Chondrocyte (in vitro differentiated cells): ENCODE measurements at places on chromosomes 4 and X. TPM values are rescaled to one million over a fixed set of nuclear protein-coding genes. Genes with fewer than 3 reads are reported as not detected.
A peak's percentile ranks its signal among the peaks of the same experiment; 100 is the strongest.

GRCh38 chr4:8195841-8196458 is 3.1 kb upstream of the SH3TC1 start:
- H3K4me3 ChIP-seq: no peak overlapping the region
- H3K36me3 ChIP-seq: no peaks in the 10 kb centered on the region
- H3K27ac ChIP-seq: no peak overlapping the region
- DNase-seq: no peak
- peaks cover 32% of the 10 kb centered on the region for H3K4me1 ChIP-seq

- peaks cover 19% of the 10 kb centered on the region for H3K4me1 ChIP-seq
- H3K36me3 ChIP-seq: no peaks in the 10 kb centered on the region
- peak overlapping the region; percentile 79 for H3K4me3 ChIP-seq
- peak overlapping the region; percentile 93 for H3K27ac ChIP-seq
- H3K27me3 ChIP-seq: no peaks in the 10 kb centered on the region
These were observed 601 bp upstream of the TCEANC start for GRCh38 chrX:13652287-13652793.

TEX13D gene
- total RNA-seq: not detected in 3 replicates

GRCh38 chr4:137278431-137278830 is 253.9 kb downstream of the PCDH18 start:
- DNase-seq: no peak
- H3K4me1 ChIP-seq: peaks cover 25% of the 10 kb centered on the region
- no peaks in the 10 kb centered on the region for H3K36me3 ChIP-seq
- no peak overlapping the region for H3K27ac ChIP-seq

DNA sequence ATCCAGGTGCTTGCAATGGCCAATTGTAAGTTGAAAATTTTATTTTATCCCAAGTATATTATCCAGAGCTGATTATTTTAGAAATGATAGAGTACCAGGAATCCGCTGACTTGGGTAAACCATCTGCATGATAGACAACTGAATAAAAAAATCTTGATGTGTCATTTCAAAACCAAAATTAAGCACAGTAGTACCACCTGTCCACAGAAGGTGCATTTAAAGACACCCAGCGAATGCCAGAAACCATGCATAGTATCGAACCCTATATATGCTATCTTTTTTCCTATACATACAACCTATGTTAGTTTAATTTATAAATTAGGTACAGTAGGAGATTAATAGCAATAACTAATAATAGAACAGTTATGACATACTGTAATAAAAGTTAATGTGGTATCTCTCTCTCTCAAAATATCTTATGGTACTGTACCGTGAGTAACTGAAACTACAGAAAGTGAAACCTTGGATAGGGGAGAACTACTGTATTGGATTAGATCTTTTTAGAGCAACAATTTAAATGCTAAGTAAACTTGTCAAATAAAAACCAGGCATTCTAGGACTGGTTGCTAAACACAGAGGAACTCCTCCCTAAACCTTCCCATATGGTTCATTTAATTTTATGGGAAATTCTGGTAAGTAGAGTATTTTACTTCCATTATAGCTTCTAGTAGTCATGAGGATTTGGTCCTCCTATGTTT is 6.2 kb downstream of the NEIL3 start:
- H3K27me3 ChIP-seq: no peaks in the 10 kb centered on the region
- H3K4me1 ChIP-seq: peaks cover 7% of the 10 kb centered on the region
- no peak for DNase-seq
- H3K4me3 ChIP-seq: no peak overlapping the region

MAGEB17 gene
- total RNA-seq: not detected in 3 replicates

GRCh38 chrX:123647244-123647643 is 85.6 kb downstream of the THOC2 start:
- no peaks in the 10 kb centered on the region for H3K27me3 ChIP-seq
- H3K4me1 ChIP-seq: peaks cover 14% of the 10 kb centered on the region
- no peak overlapping the region for H3K4me3 ChIP-seq
- DNase-seq: no peak

BEX2 gene
- 1.7 to 7.3 TPM (median 6.9 TPM) in 3 replicates for total RNA-seq

- no peaks in the 10 kb centered on the region for H3K27me3 ChIP-seq
- H3K4me1 ChIP-seq: peaks cover 11% of the 10 kb centered on the region
- H3K27ac ChIP-seq: peak overlapping the region; percentile 69
- no peak overlapping the region for H3K4me3 ChIP-seq
These were observed 598.1 kb upstream of the FAT1 start for GRCh38 chr4:187321711-187322110.

GRCh38 chr4:62517716-62518115 is 1317.6 kb downstream of the ADGRL3 start:
- H3K36me3 ChIP-seq: no peaks in the 10 kb centered on the region
- no peaks in the 10 kb centered on the region for H3K4me1 ChIP-seq
- DNase-seq: no peak
- H3K27me3 ChIP-seq: peaks cover 7% of the 10 kb centered on the region
- no peak overlapping the region for H3K27ac ChIP-seq

RRH gene
- total RNA-seq: not detected in 3 replicates
